Endothelial cell of umbilical vein (primary cell): ENCODE measurements at places on chromosomes 12 and 14. TPM values are rescaled to one million over a fixed set of nuclear protein-coding genes. Genes with fewer than 3 reads are reported as not detected.

- no peaks in the 10 kb centered on the region for H3K36me3 ChIP-seq
- H3K27me3 ChIP-seq = no peaks in the 10 kb centered on the region
- DNase-seq = no peak
- H3K27ac ChIP-seq = no peak overlapping the region
Measured at GRCh38 chr12:109626378-109627115, 53.0 kb downstream of the MVK start.

GRCh38 chr14:85873006-85873405 is 343.1 kb downstream of the FLRT2 start:
- no peaks in the 10 kb centered on the region for H3K27me3 ChIP-seq
- H3K4me3 ChIP-seq = no peak overlapping the region
- H3K36me3 ChIP-seq = no peaks in the 10 kb centered on the region
- DNase-seq = no peak
- H3K4me1 ChIP-seq = no peaks in the 10 kb centered on the region
- H3K27ac ChIP-seq = no peak overlapping the region

DNA sequence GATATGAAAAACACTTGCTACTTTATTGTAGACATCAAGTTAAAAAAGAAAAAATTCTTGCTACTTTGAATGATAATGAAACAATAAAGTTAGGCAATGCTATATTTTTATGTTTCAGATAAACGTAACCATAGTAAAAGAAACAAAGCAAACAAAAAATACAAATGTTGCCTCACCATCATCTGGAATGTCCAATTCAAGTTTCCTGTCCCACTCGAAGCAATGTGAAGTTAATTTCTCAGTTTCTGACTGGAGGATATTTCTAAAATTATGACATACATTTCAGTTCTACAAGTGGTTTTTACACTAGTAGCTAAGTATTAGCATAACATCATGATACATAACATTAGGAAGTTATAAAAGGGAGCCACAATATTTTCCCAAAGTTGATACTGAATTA is 20.9 kb downstream of the DLGAP5 start:
- peaks cover 16% of the 10 kb centered on the region for H3K36me3 ChIP-seq
- H3K4me3 ChIP-seq = no peak overlapping the region
- peaks cover 11% of the 10 kb centered on the region for H3K4me1 ChIP-seq
- no peaks in the 10 kb centered on the region for H3K27me3 ChIP-seq
- DNase-seq = no peak

DNA sequence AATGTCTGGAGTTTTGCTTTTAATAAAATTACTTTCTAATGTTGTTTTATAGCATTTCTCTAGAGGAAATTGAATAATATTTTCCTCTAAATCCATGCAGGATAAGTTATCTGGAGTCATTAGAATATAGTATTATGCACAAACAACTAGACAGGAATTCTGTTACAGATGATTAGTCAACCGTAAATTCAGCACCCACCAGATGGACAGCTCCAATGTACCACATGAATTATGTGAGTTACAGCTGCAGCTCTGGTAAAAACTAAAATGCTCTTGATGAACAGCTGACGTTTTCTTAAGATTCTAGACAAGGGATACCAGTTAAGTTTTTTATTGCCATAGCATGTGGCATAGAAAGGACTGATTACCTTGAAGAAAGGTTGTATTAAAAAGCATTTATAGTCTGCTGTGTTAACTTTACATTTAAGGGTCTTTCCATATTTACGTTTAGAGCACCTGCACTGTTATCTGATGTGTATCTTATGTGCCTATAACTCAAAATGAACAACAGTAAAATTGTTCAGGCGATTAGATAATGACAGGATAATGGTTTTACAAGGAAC is 321.4 kb upstream of the LRFN5 start:
- no peak overlapping the region for H3K27ac ChIP-seq
- no peaks in the 10 kb centered on the region for H3K4me1 ChIP-seq
- H3K27me3 ChIP-seq = no peaks in the 10 kb centered on the region
- no peak for DNase-seq

DERA gene
- polyA plus RNA-seq = 13.9 and 19.8 TPM in 2 replicates
